GM23338 (cell line): ENCODE measurements at places on chromosomes 7 and 10. TPM values are rescaled to one million over a fixed set of nuclear protein-coding genes. Genes with fewer than 3 reads are reported as not detected.

The BUB3 gene
- 197 and 243 TPM in 2 replicates for polyA plus RNA-seq

The GBX1 gene
- polyA plus RNA-seq = not detected in 2 replicates

The GPR85 gene
- polyA plus RNA-seq = 0.16 TPM in 1 of 2 replicates, not detected in the other

The FBXL13 gene
- 1.2 and 1.3 TPM in 2 replicates for polyA plus RNA-seq

The ZPBP gene
- not detected in 2 replicates for polyA plus RNA-seq

The TDRD1 gene
- 0.52 and 0.64 TPM in 2 replicates for polyA plus RNA-seq

The FAM24B gene
- polyA plus RNA-seq = 14.5 and 14.8 TPM in 2 replicates

The STEAP2 gene
- 10.4 and 13.1 TPM in 2 replicates for polyA plus RNA-seq

The NUDT13 gene
- 2.2 and 3.6 TPM in 2 replicates for polyA plus RNA-seq

The SLC13A1 gene
- not detected in 2 replicates for polyA plus RNA-seq

The MARVELD1 gene
- polyA plus RNA-seq = 7.3 and 8.7 TPM in 2 replicates

The CXCL12 gene
- 58.5 and 63.7 TPM in 2 replicates for polyA plus RNA-seq

The PKD1L1 gene
- polyA plus RNA-seq = not detected in 2 replicates

The SLC18A2 gene
- polyA plus RNA-seq = 4.3 TPM in 2 replicates

The NPSR1 gene
- polyA plus RNA-seq = not detected in 2 replicates

DNA sequence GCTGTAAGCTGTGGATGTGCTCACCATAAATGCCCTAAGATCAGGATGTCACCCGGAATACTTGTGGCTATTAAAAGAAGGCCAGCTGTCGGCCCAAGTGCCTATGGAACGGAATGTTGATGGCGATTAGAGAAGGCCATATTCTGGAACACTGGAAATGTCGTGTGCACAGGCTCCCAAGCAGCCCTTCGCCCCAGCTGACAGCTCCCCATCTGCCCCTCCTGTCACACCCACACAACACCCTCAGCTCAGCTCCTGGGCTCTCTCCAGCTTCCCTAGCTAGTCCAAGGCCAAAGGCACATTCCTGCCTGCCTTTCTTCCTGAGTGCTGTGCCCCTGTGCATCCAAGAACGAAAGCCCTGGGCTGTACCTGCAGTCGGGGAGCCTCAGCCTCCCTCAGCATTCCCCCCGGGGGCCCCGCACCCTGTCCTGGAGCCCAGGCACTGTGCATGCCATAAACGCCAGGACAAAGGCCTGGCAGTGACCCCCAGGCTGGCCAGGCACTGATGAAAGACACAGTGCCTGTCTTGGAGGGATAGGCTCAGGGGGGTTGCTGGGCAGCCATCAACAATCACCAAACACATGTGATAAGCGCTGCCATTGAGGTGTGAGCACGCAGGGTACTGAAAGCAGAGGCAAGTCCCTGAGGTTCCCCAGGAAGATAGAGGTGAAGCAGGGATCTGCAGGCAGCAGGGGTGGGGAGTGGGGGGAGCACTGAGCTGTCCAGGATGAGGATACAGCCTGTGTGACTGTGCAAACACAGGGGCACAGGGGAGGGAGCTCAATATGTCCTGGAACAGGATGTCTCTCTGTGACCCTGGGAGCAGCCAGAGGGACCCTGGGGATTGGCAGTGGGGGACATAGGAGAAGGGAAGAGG is 3.7 kb upstream of the LDB3 start:
- no peak for DNase-seq

DNA sequence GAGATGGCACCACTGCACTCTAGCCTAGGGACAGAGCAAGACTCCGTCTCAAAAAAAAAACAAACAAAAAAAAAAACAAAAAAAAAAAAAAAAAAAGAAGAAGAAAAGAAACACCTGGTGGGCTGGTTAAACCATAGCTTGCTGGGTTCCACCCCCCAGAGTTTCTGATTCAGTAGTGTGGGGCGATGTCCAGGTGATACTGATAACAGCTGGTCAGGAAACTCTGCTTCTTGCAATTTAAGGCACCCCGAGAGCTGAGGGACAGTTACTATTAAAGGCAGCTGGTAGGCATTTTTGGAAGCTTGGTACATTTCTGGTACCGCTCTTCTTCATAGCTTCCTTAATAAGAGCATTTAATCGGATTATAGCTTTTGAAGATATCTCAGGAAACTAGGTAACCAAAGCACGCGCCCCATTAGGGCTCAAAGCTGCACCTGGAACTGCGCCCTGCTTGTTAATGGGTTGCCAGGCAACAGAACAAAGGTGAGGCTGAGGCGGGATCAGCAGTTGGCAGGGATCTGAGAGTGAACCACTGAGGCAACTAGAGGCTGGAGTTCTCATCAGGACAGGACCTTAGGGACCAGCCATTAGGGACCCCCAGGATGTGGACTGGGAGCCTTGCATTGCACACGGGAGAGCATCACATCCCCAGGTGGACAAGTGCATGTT is 6.5 kb upstream of the SDK1 start:
- DNase-seq = peak; percentile 82

- DNase-seq = no peak
Observed at GRCh38 chr7:69036301-69036700, 562.0 kb upstream of the AUTS2 start.

GRCh38 chr7:75688200-75689136 is 50.3 kb downstream of the HIP1 start:
- DNase-seq = no peak

GRCh38 chr10:99369126-99369525 is 40.0 kb downstream of the CNNM1 start:
- DNase-seq = no peak

- peak; percentile 17 for DNase-seq
Observed at GRCh38 chr7:120873401-120873800, 15.5 kb upstream of the TSPAN12 start.

- no peak for DNase-seq
Observed at GRCh38 chr7:23350466-23350865, 51.3 kb downstream of the MALSU1 start.

DNA sequence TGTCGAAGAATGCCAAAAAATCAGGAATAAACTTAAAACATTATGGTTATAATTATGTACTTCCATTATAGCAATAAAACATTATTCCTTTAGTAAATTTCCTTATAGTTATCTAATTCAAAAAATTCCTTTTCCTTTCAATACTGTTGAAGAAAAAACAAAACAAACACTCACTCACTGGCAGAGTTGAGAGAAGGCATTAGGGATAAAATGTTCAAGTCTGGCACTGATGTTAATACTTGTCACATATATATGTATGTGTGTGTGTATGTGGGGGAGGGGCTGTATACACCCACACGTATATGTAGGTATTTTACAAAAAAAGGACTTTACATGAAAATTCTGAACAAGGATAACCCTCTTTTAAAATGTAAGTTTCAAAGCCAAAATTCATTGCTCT is 150.2 kb upstream of the MEOX2 start:
- DNase-seq = no peak

DNA sequence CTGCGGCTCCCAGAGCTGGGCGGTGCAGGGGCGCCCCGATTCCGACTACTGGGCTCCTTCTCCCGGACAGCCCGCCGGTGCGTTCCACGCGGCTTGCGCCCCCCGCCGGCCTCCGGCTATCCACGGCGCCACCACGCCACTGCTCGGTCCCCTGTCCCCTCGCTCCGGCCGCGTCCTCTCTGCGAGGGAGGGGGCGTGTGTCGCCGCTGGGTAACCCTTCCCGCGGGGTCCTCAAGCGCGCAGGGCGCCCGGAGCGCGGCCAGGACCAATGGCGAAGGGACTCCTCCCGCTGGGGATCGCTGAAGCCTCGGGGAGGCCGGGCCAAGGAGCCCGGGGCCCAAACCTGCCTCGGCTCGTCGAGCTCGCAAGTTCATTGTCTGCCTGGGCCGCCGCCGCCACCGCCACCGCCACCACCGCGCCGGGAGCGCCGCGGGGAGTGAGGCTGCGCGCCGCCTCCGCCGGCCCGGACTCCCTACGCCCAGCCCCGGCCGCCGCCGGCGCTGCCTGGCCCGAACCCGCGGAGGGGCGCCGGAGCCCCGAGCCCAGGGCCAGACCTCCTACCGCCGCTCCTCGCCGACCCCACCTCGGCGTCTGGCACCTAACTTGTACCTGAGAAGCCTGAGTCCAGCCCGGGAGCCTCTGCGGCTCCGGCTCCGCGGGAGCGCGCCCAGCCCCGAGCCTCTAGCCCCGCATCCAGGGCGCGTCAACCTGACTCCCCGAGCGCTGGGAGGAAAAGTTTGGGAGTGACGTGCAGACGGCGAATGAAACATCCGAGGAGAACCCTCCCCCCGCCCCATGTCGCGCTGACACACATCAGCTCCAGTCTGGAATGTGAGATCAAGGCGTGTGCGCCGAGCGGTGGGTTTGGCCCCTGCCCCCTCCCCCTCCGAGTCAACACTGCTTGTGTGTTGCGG is at the start of gene CHST15:
Gene CHST15, minus strand, starts transcription at position 739 of the 914 bp plus-strand sequence. CDS start 47,386 bp downstream, outside the sequence.
- peak; percentile 85 for DNase-seq

GRCh38 chr7:129341212-129341611 is 93.0 kb upstream of the STRIP2 start:
- DNase-seq = no peak

DNA sequence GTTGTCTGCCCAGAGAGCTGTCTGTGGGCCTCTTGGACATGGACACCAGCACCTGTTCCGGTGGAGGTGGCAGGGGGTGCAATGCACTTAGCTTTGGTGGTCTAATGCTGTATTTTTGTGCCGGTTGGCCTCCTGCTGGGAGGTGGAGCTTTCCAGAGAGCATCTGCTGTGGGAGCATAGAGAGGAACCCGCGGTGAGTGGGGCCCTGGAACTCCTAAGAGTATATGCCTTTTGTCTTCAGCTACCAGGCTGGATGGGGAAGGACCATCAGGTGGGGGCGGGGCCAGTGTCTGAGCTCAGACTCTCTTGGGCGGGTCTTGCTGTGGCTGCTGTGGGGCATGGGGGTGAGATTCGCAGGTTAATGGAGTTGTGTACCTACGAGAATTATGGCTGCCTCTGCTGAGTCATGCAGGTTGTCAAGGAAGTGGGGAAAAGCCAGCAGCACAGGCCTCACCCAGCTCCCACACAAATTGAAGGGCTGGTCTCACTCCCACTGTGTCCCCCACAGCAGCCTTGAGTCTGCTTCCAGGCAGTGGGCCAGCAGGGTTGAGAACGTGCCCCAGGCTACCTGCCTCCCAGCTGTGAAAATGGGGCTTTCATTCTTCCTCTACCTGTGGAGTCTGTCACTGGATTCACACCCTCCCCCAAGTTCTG is 29.0 kb downstream of the JAKMIP3 start:
- no peak for DNase-seq

DNA sequence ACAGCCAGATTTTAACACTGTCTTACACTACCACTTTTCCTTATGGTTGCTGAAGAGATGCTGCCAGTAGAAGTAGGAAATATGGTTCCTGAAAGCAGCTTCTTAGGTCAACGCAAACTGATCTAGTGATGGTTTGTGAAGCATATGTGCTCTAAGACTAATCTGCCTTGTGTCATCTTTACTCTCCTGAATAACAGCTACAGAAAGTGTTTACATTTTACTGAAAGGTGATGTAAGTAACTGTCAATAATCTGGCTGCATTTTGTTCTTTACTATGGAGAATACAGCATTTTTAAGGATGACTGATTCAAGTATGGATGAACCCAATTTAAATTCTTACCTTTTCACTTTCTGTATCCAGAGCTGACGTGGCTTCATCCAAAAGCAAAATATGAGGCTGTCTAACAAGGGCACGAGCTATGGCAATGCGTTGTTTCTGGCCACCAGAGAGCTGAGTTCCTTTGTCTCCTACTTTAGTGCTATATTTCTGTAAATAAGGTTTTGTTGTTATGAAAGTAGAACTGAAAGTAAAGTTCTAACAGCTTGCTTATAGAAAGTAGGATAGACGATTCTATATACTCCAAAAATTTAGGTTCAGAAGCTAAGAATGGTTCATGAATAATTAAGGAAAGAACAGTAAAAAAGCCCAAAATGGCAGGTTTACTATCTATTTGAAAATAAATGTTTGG is 30.2 kb upstream of the ABCB4 start:
- DNase-seq = no peak

GRCh38 chr7:142375710-142376313 is 118.0 kb upstream of the PRSS58 start:
- peak; percentile 88 for DNase-seq

DNA sequence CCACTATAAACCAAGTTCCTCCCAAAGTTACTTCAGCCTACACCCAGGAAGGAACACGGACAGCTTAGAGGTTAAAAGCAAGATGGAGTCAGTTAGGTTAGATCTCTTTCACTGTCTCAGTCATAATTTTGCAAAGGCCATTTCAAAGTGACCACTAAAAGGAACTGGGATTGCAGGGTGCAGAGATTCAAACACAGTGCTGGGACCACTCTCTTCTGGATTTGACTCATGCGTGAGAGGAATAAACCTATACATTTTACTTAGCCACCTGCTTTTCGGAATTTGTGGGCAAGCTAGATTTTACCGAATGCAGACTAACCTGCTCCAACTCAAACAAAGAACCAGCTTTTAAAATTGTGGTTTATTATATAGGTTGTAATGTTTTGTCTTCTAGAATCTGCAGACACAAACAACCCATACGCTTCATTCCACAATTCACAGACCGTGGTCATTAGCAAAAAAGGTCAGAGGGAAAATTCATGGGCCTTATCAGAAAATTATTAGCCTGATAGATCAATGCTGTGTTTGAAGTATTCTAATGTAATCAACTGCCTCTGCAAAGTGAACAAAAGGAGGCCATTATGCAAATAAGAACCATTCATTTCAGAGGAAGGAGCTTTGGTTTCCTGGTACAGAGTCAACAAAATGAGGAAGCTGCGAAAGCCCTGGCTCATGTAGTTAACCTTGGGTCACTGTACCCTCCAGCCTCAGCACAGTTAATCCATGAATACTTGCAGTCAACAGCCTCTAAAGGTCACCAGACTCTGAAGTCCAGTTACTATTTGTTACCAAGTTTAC is 342.7 kb upstream of the KLF6 start:
- peak; percentile 48 for DNase-seq

DNA sequence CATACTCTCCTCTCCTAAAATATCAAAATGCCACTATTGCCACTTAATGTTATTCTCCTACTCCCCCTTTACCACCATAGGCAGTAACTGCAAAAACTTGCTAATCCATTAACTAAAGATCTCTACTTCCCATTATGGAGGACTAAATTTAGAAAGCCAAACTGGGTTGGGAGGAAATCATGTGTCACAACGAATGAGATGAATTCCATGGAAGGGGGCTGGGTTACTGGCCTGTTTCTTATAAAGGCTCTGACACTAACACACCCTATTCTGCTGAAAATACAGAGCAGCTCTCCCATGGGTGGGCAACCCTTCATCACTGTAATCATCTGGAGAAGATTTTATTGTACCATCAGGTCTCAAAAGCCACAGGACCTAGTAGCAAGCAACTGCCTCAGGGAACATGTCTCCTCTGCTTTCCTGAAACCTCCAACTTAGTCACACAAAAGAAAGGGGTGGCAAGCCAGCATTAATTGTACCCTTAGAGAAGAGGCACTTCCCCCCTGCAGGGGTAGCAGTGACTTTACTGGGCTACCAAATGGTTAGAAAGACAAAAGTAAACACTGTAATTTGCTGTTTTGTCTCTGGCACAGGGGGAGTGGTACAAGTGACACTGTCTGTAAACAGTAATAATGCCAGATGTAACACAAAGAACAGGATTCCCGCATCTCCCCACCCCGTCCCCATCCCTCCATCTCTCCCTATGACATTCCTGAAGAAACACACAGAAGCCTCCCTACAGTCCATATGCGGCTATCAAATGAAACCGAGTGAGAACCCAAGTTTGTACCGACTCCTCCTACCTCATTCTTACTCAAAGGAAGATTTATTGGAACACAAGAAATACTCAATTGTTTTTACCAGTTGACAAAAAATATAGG is 81.6 kb downstream of the ARMH3 start:
- no peak for DNase-seq

- peak; percentile 71 for DNase-seq
Observed at GRCh38 chr10:101228966-101229265, 347 bp downstream of the LBX1 start.

GRCh38 chr10:89805599-89806013 is 104.2 kb downstream of the KIF20B start:
- no peak for DNase-seq

GRCh38 chr7:108592646-108593201 is 23.1 kb downstream of the DNAJB9 start:
- no peak for DNase-seq

- peak; percentile 48 for DNase-seq
Observed at GRCh38 chr10:114100848-114101741, 57.4 kb downstream of the ADRB1 start.
